SHP77 (cell line): ENCODE measurements at places on chromosomes 4 and X.

GRCh38 chr4:176841711-176842112 is 49.0 kb upstream of the VEGFC start:
- no peak for DNase-seq

DNA sequence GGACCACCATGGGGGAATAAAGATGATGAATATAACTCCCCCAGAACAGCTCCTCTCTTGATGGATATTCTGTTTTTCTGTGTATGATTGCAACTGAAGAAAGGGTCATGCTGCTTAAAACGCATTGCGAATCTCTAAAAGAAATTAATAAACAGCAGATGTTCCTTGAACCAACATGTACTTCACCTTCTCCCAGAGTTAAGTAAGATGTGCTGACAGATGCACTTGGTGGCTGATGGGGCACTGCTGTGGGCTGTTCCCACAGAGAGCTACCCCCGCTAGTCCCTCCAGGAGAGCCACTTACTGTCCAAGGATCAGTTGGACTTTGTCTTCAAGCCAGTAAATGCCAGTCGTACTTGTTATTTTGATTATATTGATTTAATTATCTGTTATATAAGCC is 26.3 kb upstream of the C4orf54 start:
- DNase-seq, result no peak

DNA sequence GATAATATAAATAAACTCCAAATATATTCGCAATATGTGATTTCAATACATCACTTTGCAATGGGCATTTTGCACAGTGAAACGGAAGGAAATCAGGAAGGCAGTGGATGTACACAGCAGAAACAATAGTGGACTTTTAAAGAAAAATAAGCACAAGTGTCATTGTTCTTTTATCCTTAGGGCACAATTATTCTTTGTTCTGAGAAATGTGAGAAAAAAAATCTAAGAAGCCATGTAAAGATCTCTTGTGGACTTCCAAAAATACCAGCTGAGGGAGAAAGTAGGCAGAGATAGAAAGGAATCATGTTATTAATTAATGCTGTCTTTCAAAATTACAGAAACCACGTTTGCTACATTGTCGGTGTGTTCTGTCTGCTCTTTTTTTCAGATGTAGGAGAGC is 17.6 kb upstream of the PRRG1 start:
- no peak for DNase-seq

DNA sequence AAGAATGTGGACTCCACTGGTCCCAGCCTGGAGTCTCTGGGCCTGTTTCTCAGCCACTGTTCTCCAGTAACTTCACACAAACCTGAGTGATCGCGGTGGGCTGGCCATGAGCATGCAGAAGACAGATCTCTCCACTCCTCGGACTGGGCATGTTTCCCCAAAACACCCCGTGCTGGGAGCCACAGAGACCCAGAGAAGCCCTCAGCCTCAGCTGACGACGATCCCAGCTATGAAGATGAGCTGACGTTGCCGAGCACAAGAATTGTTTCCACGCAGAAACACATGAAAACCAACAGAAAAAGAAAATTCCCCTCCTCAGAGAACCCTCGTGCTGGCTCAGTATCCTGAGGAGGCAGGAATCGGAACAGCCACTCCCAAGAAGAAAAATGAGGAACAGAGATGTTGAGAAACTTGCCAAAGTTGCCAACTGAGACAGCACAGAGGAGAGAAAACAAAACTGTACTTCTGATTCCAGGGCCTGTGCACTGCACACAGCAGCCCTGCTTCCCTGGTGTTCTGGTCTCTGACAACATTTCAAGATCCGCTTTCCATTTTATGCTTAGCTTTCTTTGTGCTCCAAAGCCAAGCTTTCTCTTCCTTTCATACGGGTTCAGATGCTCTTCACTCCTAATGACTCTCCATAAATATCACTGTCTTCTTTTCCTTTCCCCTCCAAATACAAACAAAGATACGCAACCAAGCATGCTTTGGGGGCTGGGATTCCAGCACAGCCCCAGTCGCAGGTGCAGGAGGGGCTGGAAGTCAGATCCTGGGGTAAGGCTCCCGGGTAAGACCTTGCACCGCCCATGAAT is 81.4 kb downstream of the IRF2 start:
- no peak for DNase-seq

DNA sequence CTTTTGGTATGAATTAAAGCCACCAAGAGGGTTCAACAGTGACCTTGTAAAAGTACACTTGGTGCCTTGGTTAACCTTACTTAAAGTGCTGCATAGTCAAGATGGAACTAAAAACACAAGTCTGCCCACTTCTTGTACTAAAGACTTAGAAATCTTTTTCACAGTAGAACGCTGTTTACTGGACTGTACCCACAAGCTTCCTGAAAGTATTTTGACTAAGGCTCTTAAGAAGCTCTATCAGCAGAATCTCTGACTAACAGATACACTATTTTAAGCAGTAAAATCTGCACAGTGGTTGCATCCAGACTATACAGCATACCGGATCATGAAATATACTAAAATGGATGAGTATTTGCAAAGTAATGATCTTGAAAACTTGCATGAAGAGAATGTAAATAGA is 7.2 kb downstream of the RAB28 start:
- no peak for DNase-seq

DNA sequence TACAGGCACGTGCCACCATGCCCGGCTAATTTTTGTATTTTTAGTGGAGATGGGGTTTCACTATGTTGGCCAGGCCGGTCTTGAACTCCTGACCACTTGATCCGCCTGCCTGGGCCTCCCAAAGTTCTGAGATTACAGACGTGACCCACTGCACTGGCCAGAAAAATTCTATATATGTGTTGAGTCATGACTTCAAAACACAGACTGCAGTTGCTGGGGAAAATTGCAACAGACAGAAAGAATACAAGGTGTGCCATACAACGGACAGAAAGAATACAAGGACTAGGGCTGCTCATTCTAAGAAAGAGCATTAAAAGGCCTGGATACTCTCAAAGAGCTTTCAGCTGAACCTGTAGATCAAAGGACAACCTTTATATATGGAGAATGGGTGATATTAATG is 109.6 kb upstream of the ACSL4 start:
- no peak for DNase-seq

GRCh38 chr4:179467878-179468277 is 2025.6 kb upstream of the AGA start:
- no peak for DNase-seq

- no peak for DNase-seq
Measured at GRCh38 chrX:148649145-148649795, 148.9 kb downstream of the AFF2 start.

GRCh38 chr4:52996261-52997131 is 134.4 kb downstream of the RASL11B start:
- DNase-seq, result no peak

DNA sequence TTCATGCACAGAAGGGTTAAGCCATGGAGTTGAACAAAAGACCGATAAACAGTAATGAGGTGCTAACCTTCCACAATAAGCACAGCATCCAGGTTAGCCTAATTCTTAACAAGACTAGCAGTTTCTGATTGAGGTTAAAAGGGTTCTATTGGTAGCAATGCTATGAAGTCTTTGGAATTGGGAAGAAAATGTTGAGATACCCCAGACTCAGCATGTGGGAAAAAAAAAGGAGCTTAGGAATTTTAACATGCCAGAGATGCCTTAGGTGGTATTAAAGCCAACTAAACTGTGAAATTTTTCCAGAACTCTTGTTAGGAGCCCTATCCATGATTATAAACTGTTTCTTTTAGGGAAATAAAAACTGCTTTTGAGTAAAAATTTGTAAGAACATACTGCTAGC is 391.7 kb downstream of the GABRG1 start:
- DNase-seq, result no peak

GRCh38 chr4:81527115-81527514 is 55.4 kb upstream of the RASGEF1B start:
- no peak for DNase-seq
